ENCODE measurements at places on chromosomes 1 and 21.

DNA sequence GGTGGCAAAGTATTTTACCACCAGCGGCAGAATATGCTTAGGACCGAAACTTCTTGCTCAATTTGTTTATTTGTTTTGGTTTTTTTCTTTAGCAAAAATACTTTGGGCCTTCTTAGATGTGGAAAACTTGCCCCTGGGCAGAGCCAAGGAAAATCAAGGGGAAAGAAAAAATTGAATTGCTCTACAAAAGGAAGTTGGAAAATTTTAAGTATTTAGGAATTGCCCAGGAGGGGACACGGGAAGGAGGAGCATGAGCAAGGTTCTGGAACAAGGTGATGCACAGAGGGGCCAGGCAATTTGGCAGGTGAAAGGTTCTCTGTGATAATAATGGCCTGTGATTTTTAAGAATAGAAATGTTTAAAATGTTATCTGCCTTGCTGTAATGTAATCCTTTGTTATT, 28.6 kb downstream of the SGIP1 start:
- no peak for DNase-seq

DNA sequence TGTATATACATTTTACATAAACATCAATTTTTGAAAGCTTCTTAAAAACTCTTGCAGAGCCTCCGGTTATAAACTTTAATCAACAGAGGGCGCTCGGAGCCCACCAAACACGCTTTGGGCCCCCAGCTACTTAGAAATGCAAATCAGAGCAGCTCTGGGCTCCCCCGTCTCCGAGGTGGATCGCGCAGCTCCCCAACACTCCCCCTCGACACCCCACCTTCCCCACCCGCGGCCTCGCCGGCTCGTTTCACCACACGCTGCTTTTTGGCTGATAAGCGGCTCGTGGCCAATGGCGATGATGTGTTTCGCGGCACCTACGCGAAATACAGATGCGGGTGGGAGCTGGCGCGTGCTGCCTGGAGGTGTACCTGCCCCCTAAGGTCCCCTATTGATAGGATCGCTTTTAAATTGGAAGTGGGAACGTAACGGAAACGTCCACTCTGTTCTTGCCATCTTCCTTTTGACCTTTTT, 1.7 kb upstream of the KIF26B start:
- DNase-seq = no peak

- no peak for DNase-seq
These were observed 66.3 kb downstream of the TAS1R2 start for GRCh38 chr1:18793164-18793563.

- no peak for DNase-seq
These were observed 144.2 kb upstream of the BEND5 start for GRCh38 chr1:48920851-48921250.

- DNase-seq = no peak
These were observed 3.2 kb downstream of the IFT25 start for GRCh38 chr1:53942127-53942957.

- no peak for DNase-seq
These were observed 149.2 kb downstream of the OMA1 start for GRCh38 chr1:58397187-58397820.

- no peak for DNase-seq
These were observed 198.7 kb downstream of the NPHP4 start for GRCh38 chr1:5793516-5793915.

DNA sequence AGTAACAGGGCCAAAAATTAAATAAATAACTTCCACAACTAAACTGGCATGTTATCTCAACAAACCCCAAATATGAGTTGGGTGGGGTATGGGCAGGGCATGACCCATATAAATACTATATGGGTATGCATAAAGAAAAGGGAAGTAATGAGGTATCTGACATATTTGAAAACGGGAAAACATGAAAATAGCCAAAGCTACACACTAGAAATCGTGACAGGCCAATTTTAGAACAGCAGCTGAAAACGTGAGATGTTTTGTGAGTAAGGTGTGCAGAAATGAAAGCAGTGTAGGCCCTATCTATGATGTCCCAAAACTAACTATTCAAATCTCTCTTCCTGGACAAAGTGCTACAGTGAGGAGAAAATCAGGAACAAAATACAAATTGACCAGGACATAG, 537.9 kb upstream of the NR5A2 start:
- no peak for DNase-seq

DNA sequence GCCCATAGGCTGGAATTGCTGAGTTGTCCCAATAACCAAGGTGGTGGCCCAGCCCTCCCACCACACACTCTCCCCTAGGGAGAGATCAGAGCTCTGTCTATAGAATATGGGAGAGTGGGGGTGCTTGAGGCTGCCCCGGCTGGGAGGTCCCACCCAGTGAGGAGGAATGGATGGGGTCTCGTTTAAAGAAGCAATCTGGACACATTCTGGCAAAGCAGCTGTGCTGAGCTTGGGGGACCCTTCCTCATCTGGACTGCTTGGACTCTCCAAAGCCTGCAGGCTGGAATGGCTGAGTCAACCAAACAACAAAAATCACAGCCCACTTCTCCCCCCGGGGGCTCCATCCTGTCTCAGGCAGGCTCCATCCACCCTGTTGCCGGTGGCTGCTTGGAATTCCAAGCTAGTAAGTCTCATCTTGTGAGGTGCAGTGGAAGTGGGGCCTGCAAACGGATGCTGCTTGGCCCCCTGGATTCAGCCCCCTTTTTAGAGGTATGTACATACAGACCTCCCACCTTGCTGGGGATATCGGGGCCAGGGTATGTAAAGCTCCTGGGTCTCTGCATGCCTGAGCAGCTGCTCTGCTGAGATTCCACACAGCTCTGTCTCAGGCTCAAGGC, 67.1 kb upstream of the FAM78B start:
- DNase-seq = no peak

- DNase-seq = no peak
These were observed 103.6 kb downstream of the KIF26B start for GRCh38 chr1:245258271-245258920.

DNA sequence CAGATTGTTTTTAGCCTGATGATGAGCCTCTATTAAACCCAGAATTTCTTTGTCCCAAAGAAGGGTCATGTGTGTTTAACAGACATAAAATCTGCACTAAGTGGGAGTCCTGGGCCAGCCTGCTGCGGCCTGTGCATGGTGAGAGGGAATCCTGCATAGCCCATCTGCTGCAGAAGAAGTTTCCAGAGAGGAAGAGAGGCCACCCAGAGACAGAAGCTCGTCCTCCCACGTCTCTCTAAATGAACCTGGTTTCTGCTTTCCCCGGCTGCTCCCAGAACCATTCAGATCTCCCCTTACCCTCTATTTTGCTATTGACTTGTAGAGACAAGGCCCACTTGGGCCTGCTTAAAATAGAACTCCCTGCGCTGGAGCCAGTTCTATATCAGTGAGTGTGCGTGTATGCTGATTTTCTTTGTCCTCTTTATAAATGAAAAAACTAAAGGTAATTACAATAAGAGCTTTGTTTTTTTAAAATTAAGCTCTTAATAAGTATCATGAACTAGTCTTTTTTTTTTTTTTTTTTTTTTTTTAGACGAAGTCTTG, 142.8 kb upstream of the RAB4A start:
- DNase-seq = no peak

DNA sequence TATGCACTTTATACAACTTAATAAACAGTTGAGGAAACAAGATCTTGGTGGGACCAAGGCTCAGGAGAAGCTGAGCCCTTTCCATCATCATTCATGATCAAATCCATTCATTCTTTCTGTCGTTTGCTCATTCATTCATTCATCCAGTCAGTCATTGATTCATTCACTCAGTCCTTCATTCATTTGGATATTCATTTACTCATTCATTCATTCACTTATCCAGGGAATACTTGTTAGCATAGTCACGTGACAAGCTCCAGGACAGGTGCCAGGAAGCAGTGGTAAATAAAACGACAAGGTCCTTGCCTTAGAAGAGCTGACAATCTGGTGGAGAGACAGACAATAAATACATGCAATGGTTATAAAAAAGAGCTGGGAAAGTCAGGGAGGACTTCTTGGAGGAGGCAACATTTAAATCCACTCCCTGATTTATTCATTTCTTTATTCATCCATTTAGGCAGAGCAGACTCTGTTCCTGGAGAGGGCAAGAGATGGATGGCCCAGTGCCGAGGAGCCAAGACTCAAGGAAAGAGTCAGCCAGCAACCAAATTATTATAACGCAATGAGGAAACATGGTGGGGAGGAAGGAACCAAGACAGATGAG, 74.1 kb upstream of the CASZ1 start:
- no peak for DNase-seq

GRCh38 chr1:167126317-167126716, 32.4 kb downstream of the STYXL2 start:
- DNase-seq = no peak

DNA sequence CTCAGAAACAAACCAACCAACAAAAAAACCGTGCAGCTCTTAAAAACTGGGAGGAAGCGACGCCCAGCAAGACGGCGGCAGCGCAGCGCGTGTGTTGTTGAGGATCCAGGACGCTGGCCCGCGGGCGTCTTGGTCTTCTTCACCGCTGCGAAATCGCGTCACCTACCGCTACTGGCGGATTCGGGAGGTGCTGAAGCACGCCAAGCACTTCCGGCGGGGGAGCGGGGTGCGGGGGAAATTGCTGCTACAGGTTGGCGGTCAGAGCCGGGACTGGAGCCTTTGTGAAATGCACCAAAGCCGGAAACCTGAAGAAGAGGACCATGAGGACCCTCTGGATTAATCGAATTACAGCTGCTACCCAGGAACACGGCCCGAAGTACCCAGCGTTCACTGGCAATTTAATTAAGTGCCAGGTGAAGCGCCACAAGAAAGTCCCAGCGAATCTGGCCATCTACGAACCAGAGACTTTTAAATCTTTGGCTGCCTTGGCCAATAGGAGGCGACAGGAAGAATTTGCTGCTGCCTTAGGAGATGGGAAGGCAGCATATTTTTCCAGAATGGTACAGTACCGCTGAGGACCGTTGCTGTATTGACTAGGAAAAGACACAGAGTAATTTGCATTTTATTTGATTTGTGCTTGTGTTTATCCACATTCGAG, 11.9 kb upstream of the RIPPLY3 start:
- no peak for DNase-seq

DNA sequence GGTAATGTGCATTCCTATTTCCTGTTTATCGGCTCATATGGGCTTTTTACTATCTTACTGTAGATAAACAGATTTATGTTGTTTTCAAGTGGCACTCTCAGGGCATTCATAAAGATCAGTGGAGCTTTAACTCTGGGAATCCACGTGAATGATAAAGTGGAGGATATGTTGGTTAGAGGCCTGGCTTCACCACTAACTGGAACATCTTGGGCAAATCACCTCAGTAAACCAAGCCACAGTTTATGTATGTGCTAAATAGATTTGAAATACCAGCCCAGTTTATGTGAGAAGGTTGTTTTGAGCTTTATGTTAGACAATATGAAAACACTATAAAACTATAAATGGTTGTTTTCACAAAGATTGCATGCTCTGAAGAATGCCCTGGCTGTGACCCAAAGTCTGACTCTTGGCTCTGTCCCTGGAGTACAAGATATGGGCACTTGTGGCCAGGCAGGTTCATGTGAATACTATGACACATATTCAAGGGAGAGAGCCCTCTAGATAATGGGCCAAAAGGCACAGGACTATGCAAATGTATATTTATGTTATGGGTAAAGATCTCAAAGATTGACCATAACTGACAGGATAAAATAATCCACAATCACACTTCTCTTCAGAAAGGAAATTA, 36.7 kb downstream of the FAM163A start:
- DNase-seq = no peak

DNA sequence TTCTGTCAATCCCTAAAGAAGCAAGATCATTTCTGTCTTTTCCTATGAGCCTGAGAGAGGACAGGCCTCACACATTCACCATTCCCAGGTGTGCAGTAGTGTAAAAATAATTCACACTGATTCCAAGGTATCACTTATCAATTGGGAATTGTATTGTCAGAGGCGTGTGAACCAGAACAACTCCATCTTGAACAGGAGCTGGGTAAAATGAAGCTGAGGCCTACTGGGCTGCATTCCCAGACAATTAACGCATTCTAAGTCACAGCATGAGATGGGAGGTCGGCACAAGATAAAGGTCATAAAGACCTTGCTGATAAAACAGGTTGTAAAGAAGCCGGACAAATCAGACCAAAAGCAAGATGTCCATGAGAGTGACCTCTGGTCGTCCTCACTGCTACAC, 239.2 kb downstream of the SMYD3 start:
- DNase-seq = no peak

GRCh38 chr1:175116210-175116798, 48.7 kb downstream of the TNN start:
- DNase-seq = no peak

GRCh38 chr1:75203415-75204277, 69.5 kb downstream of the LHX8 start:
- no peak for DNase-seq

DNA sequence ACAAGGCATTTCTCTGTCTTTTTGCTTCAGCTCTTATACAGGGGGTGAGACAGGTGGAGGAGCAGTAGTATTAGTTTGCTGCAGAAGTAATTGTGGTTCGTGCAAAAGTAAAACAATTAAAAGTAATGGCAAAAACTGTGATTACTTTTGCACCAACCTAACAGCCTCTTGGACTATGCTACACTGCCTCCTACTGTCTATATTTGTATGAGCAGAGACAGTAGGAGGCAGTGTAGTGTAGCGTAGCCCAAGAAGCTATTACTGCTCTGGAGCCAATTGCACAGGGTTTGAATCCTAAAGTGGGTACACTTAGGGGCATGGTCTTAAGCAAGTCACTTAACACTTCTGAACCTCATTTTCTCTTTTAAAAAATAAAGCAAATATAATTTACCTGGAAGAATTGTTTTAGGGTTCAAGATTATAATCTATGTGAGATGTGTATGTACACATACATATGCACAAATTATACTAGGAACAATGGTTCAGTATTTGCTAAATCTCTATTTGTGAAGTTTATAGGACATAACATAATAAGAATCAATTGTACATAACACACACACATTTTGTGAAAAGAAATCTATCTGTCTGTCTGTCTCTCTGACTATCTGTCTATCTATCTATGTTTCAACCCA, 103.8 kb downstream of the BRINP3 start:
- no peak for DNase-seq

DNA sequence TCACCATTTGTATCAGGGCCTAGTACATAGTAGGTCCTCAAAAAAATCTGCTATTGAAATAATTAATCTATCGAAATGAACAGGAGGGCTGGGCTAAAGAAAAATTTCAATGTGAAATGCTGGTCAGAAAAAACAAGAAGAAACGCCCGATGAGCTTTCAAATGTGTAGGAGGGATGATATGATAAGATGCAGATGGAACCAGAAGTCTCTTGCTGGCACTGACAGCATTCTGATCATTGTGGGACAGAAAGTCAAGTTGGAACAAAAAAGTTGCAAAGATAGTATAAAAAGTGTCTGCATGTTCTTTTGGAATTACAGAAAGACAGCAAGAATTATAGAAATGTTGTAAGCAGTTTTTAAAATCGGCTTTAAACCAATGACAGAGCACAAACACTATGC, 11.1 kb downstream of the G0S2 start:
- no peak for DNase-seq

DNA sequence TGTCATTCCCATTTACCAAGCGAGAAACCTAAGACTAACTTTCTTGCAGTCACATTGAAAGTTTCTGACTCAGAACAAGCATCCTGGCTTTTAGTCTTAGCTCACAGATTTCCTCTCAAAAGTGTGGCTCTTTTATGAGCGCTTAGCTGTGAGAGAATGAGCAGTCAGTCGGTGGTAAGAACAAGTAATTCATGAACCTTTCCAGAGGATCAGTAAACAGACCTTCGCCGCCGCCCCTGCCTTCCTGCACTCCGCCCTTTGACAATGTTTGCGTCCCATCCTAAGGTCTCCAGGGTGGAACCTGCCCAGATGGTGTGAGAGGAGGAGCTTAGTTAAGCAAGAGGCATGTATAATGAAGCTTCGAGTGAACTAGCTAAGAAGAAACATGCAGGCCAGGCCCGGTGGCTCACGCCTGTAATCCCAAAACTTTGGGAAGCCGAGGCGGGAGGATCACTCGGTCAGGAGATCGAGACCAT, 142.4 kb downstream of the GLUL start:
- no peak for DNase-seq
